ENCODE measurements at places on chromosomes 2 and 18.

DNA sequence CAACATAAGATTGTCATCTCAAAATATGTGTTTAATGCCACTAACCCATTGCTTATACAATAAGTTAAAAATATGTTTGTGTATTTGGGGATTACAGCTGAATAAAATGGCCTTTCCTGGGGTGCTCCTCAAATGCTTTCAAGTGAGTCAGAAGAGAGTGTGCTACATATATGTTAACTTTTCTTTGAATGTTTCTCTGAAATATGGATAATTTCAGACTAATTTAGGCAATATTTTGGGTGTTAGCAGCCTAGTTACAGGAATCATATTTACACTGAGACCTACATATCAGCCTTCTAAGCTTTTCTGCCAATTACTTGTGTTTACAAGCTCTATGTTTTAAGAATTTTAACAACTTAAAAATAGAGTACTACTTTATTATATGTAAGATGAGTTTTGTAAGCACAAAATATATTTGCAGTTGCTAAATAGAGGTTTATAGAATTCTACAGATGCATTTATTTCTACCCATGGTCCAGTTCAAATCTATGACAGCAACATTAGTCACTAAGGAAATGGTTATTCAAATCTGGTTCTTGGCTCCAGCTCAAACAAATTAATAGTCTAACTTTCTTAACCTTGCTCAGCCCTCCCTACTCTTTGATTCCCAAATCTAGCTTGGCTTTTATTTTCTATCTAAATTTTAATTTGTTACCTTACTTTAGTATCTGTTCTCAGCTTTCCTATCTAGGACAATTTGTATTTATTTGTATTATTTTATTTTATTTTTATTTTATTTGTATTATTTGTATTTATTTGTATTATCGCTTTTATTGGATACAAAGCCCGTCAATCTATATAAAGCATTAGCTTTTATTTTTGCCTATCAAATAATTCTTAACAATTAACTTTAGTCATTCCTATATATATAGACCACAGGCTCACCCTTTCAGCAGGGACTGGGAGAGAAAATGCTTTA is 48.9 kb downstream of the FSIP2 start:
- DNase-seq: no peak

DNA sequence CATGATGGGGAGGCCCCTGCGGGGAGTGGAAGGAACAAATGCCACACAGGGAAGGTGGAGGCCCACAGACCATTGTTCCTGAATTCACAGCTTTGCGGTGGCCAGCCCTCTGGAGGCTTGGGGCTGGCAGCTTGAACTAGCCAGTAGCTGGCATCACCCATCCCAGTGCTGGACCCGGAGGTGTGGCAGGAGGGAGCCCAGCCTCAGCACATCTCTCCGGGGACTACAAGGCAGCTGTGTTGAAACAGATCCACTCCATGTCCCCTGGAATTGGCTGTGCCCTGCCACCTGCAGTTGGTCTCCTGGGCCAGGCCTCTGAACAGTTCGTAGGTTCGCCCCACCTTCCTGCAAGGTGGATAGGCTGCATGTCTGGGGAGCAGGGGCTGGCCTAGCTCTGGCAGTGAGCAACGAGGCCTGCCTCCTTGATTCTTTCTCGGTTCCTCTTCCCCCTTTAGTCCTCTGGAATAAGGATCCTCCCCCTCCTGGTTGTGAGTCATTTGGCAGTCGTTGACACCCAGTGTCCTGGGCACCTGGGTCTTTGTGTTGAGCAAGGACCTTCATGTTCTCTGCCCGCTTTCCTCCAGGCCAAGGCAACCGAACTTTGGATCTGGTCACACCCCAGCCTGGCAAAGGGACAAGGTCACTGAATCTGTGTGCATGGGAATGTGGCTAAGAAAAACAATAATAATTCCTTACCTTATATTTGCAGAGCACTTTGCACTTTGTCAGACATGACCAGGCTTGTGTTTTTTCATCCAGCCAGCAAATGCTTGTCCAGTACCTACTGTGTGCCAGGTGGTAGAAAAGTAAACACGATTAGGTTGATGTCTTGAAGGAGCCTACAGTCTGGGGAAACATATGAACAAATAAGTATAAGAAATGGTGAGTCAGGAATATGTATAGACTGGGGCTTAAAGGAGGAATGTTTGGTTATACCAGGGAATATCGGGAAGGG is 55.0 kb upstream of the MCFD2 start:
- no peak for DNase-seq

GRCh38 chr2:96218508-96219131 is 10.0 kb upstream of the STARD7 start:
- DNase-seq: no peak

GRCh38 chr2:72851333-72851732 is 25.5 kb upstream of the EXOC6B start:
- no peak for DNase-seq

DNA sequence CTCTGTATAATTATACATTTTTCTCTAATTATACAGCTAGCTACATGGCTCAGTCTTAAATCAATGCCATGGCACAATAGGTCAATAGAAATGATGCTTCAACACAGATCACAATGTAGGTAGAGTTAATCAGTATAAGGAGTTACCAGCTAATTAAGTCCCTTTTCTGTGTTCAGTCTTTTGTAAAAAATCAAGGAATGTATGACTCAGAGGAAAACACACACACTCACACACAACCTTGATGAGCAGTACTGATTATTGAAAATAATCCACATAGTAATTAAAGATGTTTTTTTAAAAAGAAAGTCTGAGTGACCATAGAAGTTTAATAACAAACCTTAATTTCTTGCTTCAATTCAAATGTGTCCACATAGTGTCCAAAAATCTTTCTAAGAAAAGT is 691.3 kb downstream of the LRP1B start:
- DNase-seq: no peak

DNA sequence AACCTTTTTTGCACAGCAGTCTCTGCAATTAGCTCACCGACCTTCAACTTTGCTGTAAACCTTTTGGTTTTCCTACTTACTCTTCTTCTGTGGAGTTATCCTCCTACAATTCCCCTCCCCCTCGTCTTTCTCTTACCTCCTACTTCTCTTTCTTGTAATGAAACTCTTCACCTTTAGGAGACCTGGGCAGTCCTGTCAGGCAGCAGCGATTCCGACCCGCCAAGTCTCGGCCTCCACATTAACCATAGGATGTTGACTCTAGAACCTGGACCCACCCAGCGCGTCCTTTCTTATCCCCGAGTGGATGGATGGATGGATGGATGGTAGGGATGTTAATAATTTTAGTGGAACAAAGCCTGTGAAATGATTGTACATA is 8.3 kb downstream of the TBR1 start:
- no peak for DNase-seq

DNA sequence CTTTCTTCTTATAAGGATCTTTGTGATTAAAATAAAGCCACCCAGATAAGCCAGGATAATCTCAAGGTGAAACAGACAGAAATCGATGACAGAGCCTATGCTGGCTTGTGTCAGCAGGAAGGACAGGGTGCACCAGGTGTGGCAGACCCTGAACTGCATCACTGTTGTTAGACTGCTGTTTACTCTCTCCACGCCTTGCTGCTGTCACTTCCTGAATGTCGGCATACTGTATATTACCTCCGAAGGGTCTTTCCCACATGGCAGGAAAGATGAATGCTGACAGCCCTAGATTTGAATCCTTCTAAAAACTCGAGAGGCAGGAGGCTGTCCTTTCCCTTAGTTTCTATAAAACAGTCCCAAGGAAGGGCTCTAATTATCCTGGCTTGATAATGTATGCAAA is 18.9 kb upstream of the TMEM163 start:
- no peak for DNase-seq

DNA sequence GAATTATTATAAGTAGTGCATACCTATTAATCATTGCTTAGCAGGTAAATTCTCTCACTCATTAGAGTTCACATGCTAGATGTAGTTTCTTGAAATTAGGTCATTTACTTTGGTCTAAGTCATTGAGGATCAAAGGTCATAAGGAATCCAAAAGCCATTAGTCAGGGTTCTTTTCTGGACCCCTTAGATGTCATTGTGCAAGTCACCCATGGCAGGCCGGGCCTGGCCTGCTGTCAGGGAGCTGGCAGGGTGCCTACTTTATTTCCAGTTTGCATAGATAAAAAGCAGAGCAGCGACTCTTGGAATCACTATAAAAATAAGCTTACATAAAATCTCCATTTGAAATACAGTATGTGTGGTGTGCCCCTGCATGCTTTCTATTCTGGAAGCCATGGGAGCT is 91.3 kb downstream of the MEIS1 start:
- DNase-seq: no peak

DNA sequence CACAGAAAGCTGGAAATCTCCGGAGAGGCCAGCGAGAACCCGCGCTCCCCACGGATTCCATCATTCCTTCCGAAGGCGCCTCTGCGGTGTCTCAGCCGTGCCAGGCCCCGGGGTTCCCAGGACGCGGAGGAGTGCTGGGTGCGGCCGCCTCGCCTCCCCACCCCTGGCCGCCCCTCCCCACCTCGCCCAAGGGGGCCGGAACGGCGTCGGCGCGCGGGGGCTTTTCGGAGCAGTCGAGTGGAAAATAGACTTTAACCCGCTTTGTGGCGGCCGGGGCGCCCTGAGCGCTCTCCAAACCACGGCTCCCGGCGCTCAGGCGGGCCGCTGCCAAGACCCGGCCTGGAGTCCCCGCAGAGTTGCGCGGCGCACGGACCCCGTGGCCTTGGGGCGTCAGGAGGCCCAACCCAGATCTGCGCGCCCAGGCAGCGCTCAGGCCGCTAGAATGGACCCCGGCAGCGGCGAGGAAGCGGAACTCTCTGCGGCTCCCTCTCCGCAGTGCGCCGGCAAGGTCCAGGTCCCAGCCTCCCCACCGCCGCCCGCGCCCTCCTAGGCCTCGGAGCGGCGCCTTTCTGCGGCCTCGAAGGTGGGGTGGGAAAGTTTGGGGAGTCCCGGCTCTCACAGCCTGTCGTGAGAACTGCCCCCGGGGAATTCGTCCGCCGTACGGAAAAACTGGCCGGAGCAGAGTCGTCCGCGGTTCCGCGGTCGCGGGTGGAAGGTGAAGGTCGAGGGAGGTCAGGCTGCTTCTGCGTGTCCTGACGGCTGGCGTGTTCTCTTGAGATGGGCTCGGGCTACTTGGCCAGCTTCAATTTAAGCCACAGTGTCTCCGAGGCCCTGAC is 1.2 kb upstream of the EMX1 start:
- DNase-seq: peak; percentile 53

DNA sequence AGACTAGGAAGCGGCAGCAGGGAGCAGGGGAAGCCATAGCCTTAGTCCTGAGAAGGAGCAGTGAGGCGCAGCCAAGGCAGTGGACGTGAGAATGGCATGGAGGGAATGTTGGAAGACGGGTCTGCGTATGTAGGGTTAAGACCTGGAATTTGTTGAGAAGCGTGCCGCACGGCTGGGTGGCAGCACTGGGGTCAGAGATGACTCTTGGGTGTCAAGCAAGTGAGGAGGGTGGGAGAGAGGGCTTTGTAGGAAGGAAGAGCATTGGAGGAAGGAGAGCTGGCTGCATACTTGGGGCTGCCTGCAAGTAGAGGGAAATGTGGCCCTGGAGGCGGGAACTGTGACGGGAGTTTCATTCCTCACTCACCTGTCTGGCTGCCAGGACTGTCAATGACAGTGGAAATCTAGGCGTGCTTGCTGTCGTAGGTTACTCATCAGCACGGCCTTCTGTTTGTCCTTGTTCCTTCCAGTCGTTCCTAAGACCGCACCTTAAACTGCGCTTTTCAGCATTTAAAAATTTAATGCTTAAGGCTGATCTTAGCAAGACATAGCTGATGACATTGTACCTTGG is 108.0 kb downstream of the ITGB1BP1 start:
- no peak for DNase-seq

DNA sequence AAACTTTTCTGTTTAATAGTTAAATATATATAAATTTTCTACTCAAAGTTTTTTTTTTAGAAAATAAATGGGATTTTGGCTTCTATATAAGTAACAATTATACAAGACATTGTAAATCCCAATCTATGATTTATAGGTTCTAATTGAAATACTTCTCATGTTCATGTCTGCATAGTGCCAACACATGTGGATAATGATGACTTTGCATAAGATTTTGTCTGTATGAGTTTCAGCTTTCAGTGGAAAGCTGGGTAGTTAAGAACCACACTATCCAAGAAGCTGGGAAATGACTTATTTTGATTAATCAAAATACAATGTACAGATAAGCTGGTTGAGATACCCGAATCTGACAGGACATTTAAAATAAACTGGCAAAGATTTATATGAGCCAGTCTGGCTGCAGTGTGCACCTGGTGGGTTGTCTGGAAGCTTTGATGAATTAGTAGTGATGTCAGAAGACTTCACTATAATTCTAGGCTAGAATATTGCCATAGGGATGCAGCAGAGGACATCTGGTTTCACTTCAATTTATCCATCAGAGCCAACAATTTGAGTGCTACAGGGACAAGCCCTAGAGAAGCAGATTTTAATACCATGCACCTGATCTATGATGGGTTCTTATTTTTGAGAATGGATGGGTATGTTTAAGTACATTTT is 45.4 kb downstream of the EML6 start:
- DNase-seq: no peak

DNA sequence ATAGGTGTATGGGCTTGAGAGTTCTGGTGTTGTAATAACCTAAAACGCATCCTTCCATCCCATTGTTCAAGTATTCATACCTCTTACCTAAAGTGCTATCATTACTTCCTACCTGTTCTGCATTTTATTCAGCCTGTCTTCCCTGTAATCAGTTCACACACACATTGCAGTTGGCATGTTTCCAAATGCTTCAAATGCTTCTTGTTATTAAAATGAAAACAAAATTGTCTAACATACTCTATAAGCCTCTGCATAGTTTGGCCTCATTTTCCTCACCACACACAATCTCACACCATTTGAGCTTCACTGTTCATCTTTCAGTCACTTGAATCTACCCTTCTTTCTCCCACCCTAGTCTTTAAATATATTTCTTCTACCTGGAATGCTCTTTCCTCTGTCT is 1178.2 kb upstream of the NRXN1 start:
- DNase-seq: no peak

DNA sequence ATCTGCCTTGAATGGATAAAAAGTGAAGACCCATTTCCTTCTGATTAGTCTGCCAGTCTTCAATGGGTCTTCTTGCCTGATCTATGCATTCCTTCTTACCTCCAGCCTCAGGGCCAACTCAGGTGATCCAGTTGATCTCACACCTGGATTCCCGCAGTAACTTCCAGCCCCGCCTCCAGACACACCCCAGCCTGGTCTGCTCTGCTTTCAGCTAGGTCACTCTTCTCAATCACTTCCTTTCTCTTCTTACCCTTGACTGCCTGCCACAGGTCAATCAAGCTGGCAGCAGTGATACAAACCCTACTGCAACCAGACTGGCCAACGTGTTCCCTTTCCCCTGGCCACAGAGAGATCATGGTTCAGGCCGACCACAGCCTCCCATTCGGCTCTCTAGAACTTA is 263.6 kb downstream of the ZNF516 start:
- no peak for DNase-seq

- no peak for DNase-seq
Observed at GRCh38 chr2:214310319-214310718, 100.5 kb upstream of the VWC2L start.

GRCh38 chr2:159941729-159942128 is 120.7 kb downstream of the PLA2R1 start:
- DNase-seq: no peak
